ENCODE measurements at places on chromosomes 11 and 22. TPM values are rescaled to one million over a fixed set of nuclear protein-coding genes. Genes with fewer than 3 reads are reported as not detected.

Gene CENPM
- 9.3 TPM for total RNA-seq

Gene HEPN1
- not detected for total RNA-seq

Gene SHISAL1
- not detected for total RNA-seq

Gene ROBO4
- total RNA-seq = 52.3 TPM

Gene HBB
- total RNA-seq = 56.8 TPM

Gene NPAS4
- total RNA-seq = not detected

Measured in upper lobe of left lung (tissue), 6 donors.